ENCODE measurements at places on chromosomes 2 and 18. TPM values are rescaled to one million over a fixed set of nuclear protein-coding genes. Genes with fewer than 3 reads are reported as not detected.

Gene CLK1
- 61.9 TPM for total RNA-seq

Gene ERICH2
- total RNA-seq = not detected

Gene TUBA4B
- total RNA-seq = not detected

Gene SCN2A
- 0.14 TPM for total RNA-seq

Gene SLC11A1
- total RNA-seq = 1.7 TPM

Gene PEX13
- total RNA-seq = 33.3 TPM

Gene C2orf72
- total RNA-seq = 42.6 TPM

Gene PGAP1
- total RNA-seq = 15.0 TPM

Gene ERMN
- not detected for total RNA-seq

Gene GYPC
- total RNA-seq = 20.5 TPM

Gene G6PC2
- 0.31 TPM for total RNA-seq

Gene LYG2
- total RNA-seq = not detected

Gene ANKRD23
- 3.7 TPM for total RNA-seq

Gene DNAJC5G
- total RNA-seq = not detected

Gene VIT
- 0.50 TPM for total RNA-seq

Gene TEX44
- total RNA-seq = not detected

Gene ATOH8
- total RNA-seq = 4.6 TPM

Gene POU3F3
- total RNA-seq = 0.34 TPM

Gene NOSTRIN
- total RNA-seq = 52.7 TPM

Gene IAH1
- total RNA-seq = 47.5 TPM

Gene GKN1
- total RNA-seq = not detected

Gene SPAST
- total RNA-seq = 18.6 TPM

Gene TMEM185B
- total RNA-seq = 12.5 TPM

Gene DNAJC10
- 78.9 TPM for total RNA-seq

Gene GPR45
- not detected for total RNA-seq

Gene HOXD12
- total RNA-seq = not detected

Gene PKDCC
- 74.0 TPM for total RNA-seq

Gene SLC9A2
- total RNA-seq = 75.2 TPM

Gene KYNU
- 0.61 TPM for total RNA-seq

Gene STPG4
- 0.47 TPM for total RNA-seq

Gene LAMA1
- total RNA-seq = 6.9 TPM

Gene SGPP2
- total RNA-seq = 75.9 TPM

Gene CASP10
- total RNA-seq = 56.0 TPM

Gene REG1B
- 4.6 TPM for total RNA-seq

Gene BCL2
- total RNA-seq = 19.3 TPM

Gene LBX2
- total RNA-seq = 1.2 TPM

Gene SIX3
- not detected for total RNA-seq

Gene MYCN
- total RNA-seq = 0.76 TPM

Gene ZAP70
- 2.9 TPM for total RNA-seq

Gene IL1RL2
- 1.1 TPM for total RNA-seq

Gene CYP1B1
- 4.3 TPM for total RNA-seq

Gene LIMS4
- total RNA-seq = 1.1 TPM

Gene B3GNT7
- total RNA-seq = 461 TPM

Gene GATA6
- 46.1 TPM for total RNA-seq

All from left colon (tissue), 2 donors.